Activated effector memory CD4-positive, alpha-beta T cell treated with anti-CD3 and anti-CD28 coated beads, Interleukin-2, amount 50 U/mL, for 16 hours (primary cell): ENCODE measurements at places on chromosomes 6 and 20.

- no peak for DNase-seq
Observed at GRCh38 chr6:69580706-69581105, 216.1 kb downstream of the LMBRD1 start.

DNA sequence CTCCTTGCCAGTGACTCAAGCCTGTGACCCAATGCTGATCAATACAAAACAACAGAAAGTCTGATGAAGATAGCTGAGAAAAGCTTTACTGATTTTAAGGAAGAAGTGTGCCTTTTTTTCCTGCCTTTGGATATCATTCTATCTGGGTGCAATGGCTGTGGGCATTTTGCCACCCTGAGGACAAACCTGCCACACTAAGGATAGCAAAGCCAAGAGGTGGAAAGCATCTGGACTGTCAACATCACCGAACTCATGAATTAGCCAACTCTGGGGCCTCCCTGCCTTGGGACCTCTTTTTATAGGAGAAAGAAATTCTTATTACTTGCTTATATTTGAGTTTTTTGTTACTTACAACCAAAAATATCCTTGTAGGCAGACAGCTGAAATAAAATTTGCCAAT, 19.9 kb downstream of the RALGAPA2 start:
- DNase-seq: no peak

- no peak for DNase-seq
Observed at GRCh38 chr6:127094791-127095190, 23.7 kb upstream of the RSPO3 start.

- DNase-seq: no peak
Observed at GRCh38 chr6:53831936-53832660, 37.3 kb downstream of the LRRC1 start.

- no peak for DNase-seq
Observed at GRCh38 chr6:135254471-135254870, 73.4 kb downstream of the MYB start.

DNA sequence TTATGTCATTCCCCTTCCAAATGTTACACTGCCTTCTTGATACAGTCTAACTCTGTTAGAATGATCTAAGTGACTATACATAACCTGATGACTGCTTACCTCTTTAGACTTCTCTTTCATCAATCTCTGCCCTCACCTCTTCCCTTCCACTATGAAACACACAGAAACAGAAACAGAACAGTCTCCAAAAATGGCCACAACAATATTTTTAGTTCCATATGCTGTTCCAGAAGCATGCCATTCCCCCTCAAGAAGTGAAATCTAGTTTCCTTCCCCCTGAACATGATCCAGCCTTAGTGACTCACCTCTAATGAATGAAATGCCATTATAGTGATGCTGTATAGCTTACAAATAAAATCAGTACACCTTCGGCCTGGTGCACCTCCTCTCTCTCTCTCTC, 229.3 kb upstream of the TENT5A start:
- DNase-seq: no peak
